Activated CD8-positive, alpha-beta memory T cell treated with anti-CD3 and anti-CD28 coated beads for 24 hours (primary cell): ENCODE measurements at places on chromosomes 4 and X.

GRCh38 chrX:41737065-41737464 lies 13.1 kb downstream of the GPR82 start:
- DNase-seq = no peak

DNA sequence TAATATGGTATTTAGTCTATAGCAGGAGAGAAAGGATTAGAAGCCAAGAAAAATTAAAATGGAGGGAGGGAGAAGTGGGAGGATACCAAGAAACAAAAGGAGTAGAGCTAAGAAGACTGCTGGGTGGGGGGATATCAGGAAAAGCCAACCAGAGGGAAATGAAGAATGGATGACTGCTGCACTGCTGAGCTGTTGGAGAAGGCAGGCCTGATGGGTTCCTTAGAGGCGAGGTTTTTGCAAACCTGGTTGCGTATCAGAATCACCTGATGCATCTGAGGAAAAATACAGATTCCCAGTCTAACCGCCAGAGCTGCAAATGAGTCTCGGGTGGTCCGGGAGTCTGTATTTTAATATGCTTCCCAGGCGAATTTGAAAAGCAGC lies 1.5 kb downstream of the PGRMC1 start:
- DNase-seq = no peak

GRCh38 chr4:145260091-145260490 lies 79.7 kb upstream of the OTUD4 start:
- DNase-seq = no peak

DNA sequence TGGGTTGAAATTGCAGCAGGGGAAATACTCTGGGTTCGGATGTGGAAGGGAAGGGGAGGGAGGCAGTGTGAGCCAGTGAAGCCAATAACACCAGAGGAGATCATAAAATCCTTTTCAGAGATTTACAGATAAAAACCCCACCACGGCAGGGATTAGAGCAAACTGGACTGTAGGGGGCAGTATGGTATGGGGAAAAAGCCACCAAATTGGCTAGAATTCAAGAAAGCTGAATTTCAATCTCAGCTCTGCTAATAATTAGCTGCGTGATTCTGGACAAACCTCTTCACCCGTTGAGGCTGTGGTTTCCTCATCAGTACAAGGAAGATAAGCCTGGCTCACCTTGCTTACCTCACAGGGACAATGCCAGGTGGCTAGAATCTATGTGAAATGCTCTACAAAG lies 108.1 kb downstream of the ATG4A start:
- no peak for DNase-seq

GRCh38 chr4:174496631-174497432 lies 25.5 kb downstream of the HPGD start:
- no peak for DNase-seq

DNA sequence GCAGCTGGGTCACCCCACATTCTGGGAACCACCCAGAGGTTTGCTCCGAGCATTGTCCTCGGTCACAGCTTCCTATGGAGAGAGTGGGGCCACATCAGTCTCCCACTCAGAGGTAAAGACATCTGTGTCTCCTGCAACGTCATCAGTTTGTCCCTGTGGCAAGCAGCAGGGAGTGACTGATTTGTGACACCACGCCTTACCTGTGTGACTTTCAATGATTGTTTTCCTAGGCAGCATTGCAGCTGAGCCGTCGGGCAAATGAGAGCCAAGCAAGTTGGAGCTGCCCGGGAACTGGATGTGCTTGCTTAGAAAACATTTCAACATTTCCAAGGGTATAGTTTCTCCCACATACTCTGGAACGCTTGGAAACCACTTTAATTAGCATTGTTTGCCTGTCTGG lies 29.7 kb upstream of the HELT start:
- DNase-seq = no peak

DNA sequence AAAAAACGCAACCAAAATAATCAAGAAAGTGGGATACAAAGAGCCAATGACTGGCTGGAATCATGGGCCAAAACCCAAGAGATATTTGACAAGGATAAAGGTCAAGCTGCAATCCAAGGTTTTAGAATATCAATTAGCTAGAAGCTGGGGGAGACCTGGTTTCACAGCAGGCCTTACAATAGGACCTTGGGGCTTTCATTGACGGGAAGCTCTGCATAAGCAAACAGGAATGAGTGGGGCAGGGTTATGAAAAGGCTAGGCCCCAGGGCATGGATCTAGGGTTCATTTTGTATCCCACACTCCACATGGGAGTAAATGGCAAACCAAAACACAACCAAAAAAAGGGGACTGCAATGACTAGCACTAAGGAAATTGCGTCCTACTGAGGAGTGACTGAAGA lies 215.3 kb downstream of the HS6ST2 start:
- no peak for DNase-seq

DNA sequence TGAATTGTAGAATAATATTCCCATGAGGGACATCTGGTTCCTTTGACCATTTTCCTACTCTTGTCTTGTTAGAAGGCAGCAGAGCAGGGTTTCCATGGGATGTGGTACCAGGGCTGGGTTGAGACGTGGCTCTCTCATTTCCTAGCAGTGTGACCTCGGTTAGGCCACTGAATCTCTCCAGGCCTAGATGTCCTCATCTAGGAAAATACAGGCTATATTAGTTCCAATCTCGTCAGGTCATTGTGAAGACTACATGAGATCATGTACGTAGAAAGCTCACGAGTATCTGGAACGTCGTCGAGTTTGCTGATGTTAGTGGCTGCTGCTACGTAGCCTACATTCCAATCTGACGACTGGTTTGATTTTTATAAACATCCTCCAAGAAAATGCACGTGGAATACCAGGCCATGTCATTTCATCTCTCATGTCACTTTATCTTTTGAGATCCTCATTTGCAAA lies 278.2 kb upstream of the GATB start:
- DNase-seq = no peak

- DNase-seq = no peak
These were observed 108.3 kb downstream of the LHFPL1 start for GRCh38 chrX:112571388-112571787.

DNA sequence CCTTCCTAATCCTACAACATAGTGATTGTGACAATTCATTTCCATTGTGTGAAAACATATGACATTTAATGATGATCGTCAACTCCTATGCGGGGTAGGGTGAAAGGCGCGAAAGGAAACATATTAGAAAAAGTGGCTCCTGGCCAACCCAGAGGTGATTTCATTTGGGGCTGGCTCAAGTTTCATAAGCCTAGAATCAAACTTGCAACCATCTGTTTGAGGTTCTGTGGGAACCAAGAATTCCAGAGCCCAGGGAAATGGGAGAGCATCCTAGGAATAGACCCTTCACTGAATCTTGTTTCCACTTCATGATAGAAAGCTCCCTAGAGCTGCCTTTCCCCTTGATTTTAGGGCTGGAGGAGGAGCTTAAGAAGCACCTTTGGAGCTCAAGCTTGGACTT lies 101.3 kb upstream of the EGFL6 start:
- no peak for DNase-seq

- no peak for DNase-seq
These were observed 51.7 kb downstream of the TMEM154 start for GRCh38 chr4:152628128-152628527.

- DNase-seq = no peak
These were observed 95.0 kb upstream of the TBL1X start for GRCh38 chrX:9369802-9370291.

DNA sequence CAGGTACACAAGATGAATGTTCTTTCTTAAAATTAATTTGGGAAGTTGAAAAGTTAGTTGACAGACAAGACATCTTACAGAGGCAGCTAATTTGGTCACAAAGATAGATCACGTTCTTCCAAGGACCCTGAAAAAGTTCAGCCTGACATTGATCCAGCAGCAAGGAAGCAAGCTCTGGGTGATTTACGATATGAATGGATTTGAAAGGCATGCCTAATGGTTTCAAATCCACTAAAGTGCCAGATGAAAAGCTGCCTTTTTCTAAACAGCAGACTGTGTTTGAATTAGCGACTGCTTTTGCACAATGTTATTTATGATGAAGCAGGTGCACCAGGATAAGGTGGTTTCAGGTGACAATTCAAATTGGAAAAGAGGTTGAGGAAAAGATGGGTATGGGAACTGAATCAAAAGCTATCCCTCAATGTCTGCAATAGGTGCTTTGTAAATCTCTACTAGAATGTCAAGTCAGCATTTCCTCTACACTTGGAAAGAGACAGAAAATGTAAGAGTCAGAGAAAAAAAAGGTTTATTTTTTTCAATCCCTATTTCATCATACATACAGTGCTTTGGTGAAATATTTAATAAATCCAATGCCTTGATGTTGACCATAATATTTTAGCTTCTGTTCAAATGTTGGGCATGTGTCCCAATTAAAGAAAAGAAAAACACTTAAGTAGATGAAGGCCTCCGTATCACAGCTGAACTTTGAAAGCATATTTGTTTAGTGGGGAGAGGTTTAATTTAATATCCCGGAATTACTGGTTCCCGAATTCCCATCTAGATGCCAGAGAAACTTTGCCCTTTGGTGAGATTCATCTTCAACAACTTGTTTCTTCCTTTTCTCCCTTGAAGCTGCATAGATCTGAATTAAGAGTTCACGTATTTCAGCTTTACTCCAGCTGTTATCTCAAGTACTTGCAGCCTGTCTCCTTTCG lies 6.0 kb downstream of the RASGEF1B start:
- no peak for DNase-seq

DNA sequence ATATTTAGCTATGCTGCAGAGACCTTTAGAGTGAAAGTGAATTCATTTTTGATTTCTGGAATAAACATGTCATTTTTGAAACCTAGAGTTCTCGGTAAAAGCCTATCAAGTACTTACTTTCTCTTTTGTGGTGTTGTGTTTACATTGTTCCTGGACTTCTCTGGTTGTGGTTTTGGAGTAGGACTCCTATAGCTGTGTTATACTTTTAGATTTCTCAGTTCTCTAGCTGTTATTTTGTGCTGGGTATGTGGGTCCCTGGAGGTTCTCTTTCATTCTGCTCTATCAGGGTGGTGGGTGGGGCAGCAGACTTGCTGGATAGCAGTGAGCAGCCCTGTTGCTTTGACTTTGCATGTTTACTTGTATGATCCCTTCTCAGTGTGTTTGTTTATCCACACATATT lies 25.6 kb upstream of the MSMO1 start:
- DNase-seq = no peak

DNA sequence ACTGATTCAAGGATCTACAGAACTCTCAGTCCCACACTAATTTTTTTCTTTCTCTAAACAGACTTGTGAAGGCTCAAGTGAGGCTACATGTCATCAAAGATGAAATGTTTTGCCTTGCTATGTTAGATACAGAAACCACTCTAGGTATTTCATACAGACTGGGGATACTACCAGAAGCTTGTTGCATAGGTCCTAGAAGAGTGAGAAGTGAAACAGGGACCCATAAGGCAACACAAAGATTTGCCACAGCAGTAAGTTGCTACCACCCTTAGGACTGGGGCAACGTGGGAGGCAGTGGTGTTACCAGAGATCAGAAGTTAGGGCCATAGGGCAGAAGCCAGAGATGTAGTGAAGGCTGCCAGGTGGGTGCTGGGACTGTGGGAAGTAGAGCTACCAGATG lies 50.7 kb upstream of the MID1IP1 start:
- DNase-seq = no peak

GRCh38 chrX:37437160-37437559 lies 88.0 kb downstream of the PRRG1 start:
- DNase-seq = no peak

DNA sequence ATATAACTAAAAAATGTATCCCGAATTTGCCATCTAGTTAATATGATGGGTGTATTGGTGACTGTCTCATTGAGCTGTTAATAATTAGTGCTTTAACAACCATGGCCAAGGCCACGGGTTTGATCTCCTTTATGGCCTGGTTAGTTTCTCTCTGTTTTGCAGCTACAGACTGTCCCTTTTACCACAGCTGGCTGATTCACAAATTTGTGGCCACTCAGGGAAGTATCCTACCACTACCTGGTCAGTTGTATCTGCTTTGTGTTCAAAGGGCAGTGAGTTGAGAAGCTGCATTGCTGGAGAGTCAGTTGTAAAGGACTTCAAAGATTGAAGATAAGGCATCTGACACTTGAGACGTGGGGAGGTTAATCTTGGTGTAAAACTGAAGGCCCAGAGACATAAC lies 219.1 kb upstream of the BMP3 start:
- DNase-seq = no peak

DNA sequence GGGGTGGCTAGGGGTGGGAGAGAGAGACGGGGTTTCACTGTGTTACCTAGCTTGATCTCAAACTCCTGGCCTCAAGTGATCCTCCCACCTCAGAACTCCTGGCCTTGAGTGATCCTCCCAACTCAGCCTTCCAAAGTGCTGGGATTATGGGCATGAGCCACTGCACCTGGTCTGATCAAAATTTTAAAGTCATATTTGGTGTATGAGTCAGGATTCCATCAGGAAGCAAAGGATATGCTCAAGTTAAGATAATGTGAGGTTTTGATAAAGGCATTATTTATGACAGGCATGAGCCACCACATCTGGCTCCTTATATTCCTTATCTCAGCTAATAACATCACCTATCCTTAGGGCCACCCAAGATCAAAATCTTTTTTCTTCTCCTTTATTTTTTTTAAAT lies 182.0 kb downstream of the SLC4A4 start:
- no peak for DNase-seq

DNA sequence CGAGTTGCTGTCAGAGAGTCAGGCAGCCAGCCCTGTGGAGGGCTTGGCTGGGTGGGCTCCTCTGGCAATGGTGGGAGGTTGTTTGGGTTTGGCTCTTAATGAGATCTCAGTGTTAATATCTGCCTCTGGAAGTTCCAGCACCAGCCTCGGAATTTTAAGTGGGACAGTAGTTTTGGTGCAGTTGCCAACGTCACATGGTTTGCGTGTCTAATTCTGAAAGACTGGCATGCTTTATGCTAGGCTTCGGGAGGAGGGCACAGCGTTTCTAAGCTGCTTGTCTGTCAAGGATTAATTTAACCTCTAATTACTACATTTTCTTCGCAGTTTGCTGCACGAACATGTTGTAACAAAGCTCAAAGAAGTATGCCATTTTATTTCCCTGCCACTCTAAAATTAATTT lies 9.2 kb downstream of the MAMLD1 start:
- DNase-seq = no peak

DNA sequence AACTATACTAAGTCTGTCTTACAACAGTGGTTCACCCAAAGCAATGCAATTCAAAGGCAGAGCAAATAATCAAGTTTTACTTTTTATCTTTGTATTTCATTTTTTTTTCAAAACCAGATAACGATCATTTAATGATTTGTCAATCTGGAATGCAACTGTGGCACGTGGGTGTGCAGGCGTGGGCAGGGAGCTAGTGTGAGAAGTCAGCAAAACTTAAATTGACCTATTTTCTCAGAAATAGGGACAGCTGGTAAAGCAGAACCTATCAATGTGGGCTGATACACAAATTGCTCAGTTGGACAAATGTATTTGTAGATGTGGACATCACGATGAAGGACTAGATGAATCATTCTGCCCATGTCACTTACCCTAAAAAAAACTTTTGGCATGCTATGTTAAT lies 105.6 kb downstream of the CBLL2 start:
- no peak for DNase-seq

GRCh38 chr4:77074381-77074831 lies 1.4 kb downstream of the CCNI start:
- no peak for DNase-seq

GRCh38 chrX:83008415-83008814 lies 499.7 kb upstream of the POU3F4 start:
- DNase-seq = no peak
